NCI-H510A (cell line): ENCODE measurements at places on chromosomes 16 and 17.

DNA sequence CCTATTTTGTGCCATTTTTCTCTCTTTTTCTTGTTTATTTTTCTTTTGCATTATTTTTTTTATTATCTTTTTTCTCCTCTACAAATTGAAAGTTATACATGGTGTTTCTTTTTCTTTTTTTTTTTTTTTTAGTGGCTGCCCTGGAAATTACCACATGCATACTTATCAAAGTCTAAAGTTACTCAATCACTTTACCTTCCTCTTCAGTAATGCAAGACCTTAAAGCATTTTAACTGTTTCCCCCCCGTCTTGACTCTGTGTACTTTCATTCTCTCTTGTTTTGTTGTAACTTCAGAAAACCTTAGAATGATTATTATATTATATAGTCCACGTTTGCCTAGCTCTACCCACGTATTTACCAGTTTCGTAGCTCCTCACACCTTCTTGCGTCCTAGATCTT, 33.3 kb upstream of the SMPD3 start:
- DNase-seq = no peak

DNA sequence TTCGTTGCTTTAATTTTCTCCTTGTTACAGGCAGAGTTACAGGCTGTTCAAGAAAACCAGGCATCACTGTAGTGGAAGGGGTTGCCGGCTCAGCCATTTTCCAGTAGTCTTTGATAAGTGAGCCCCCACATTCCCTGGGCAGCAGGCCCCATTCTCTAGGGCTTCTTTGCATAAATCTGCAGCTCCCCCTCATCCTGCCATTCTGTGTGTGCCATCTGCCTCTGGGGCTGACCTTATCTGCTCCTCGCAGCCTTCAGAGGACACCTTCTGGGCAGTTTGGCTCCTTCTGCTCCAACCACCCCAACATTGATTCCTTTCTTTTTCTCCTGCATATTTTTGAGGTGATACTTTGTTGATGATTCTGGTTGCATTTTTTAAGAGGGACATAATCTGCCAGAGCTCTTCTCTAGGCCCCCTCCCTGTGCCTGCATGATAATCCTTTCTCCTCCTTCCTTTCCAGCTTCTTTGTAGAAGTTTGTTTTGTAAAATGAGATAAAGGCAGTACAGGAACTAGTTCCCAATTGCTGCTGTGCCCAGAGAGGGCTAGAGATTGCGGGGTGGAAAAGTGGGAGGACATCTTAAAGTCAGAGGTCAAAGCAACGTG, 17.1 kb downstream of the RND2 start:
- no peak for DNase-seq

DNA sequence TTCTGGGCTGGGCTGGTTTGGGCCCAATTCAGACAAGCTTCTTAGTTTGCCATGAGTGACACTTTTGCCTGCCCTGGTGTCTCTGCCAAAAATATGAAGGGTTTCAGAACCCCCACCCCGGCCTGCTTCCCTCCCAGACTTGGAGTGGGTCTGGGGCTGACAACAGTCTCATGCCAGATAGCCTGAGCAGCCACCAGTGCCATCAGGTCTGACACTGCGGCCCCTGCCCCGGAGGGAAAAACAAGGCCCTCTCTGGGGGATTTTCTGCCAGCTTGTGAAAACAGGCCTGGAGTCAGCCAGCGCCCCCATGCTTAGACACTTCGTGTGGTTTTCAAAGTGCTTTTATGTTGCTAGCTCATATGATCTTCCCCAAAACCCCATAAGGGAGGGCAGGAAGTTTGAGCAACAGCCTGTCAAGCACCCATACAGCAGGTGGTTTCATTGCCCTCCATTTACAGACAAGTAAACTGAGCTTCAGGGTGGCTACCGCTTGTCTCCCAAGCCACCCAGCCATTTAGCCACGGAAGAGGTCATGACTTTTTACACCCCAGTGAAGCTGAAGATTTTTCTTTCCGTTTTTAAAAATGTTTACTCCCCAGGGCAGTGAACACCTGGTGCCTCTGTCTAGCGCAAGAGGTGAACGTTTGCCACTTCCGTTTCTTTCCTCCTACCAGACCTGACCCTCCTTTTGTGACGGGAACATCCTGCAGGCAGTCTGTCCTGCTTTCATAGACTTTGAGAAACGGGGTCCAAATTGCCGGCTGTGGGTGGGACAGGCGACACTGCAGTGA, 300.6 kb downstream of the SEC14L1 start:
- no peak for DNase-seq

GRCh38 chr17:3944485-3945388, 19.5 kb downstream of the ATP2A3 start:
- DNase-seq = no peak

DNA sequence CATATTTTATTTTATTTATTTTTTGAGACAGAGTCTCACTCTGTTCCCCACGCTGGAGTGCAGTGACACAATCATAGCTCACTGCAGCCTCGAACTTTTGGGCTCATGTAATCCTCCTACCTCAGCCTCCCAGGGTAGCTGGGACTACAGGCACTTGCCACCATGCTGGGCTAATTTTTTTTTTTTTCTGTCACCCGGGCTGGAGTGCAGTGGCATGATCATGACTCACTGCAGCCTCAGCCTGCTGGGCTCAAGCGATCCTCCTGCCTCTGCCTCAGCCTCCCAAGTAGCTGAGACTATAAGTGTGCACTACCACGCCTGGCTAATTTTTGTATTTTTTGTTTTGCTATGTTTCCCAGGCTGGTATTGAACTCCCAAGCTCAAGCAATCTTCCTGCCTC, 17.1 kb downstream of the UNC45B start:
- no peak for DNase-seq

GRCh38 chr17:41009301-41009760, 403 bp upstream of the KRTAP3-1 start:
- peak; percentile 46 for DNase-seq

DNA sequence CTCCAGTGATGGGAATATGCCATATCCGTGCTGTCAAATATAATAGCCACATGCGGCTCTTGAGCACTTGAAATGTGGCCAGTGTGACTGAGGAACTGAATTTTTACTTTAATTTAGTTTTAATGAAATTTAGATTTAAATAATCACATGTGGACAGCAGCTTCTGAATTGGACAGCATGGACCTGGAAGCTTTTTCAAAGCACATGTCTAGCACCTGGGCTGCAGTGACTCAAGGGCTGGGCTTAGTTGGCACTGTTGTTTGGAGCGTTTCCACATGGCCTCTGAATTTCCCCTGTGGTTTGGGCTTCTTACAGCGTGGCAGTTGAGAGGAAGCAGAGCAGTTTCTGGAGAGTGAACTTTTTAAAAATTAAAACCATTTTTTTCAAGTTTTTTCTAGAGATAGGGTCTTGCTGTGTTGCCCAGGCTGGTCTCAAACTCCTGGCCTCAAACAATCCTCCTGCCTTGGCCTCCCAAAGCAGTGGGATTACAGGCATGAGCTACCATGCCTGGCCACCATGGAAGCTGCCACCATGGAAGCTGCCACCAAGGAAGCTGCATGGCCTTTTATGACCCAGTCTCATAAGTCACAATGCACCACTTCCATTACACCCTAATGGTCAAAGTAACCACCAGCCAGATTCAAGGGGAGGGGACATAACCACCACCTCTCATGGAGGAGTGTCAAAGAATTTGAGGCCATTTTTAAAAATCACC, 6.7 kb upstream of the TOB1 start:
- no peak for DNase-seq
